ENCODE measurements at places on chromosomes 6 and 20. TPM values are rescaled to one million over a fixed set of nuclear protein-coding genes. Genes with fewer than 3 reads are reported as not detected.

The MDFI gene
- total RNA-seq, result 0.89 TPM

The BLCAP gene
- 48.8 TPM for total RNA-seq

The WFDC12 gene
- not detected for total RNA-seq

The SPATA25 gene
- 0.53 TPM for total RNA-seq

The ZBTB12 gene
- total RNA-seq, result 3.4 TPM

The PIGT gene
- total RNA-seq, result 94.5 TPM

The ZSCAN23 gene
- not detected for total RNA-seq

Measured in A549 treated with Mapracorat at 1 μM for 4 hours (cell line).